Activated T-cell treated with anti-CD3 and anti-CD28 coated beads for 48 hours (primary cell): ENCODE measurements at places on chromosomes 6 and 20.

- no peak for DNase-seq
Measured at GRCh38 chr6:52418606-52419005, 1.5 kb upstream of the EFHC1 start.

DNA sequence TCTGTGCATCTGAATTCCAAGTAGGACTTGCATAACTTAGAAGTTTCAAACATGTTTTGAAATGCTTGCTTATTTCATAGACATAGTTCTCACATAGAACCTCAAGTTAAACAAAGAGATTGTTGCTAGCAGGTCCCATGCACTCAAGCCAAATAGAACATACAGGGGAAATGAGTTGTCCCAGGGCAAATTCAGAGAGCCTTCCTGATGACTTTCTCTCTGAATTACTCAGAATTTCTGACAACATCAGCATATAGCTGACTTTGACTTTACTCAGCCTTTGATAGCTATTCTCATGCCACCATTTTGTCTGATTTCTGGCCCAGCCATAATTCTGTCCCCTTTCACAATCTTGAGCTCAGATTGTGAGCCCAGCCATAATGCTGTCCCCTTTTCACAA is 333.2 kb upstream of the PLCB4 start:
- no peak for DNase-seq

DNA sequence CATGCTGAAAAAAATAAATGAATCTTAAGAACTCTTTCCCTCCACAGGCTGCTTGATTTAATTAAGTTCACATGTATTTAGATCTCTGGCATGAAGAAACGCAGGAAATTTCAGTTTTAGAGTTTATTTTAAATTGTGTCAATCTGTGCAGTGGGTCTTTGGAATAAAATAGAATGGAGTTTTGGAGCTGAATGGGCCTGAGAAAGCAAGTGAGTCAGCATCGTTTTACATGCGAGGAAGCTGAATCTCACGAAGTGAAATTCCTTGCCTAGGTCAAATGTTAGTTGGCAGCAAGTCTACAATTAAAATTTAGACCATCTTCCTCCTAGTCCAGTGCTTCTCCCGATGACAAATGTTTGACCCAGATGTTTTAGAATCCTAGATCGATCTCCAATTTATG is 22.4 kb downstream of the MAP7 start:
- no peak for DNase-seq

GRCh38 chr6:144006736-144007477 is 1.2 kb downstream of the PLAGL1 start:
- DNase-seq: no peak

- DNase-seq: no peak
Measured at GRCh38 chr6:27565839-27566779, 93.2 kb upstream of the ZNF184 start.

DNA sequence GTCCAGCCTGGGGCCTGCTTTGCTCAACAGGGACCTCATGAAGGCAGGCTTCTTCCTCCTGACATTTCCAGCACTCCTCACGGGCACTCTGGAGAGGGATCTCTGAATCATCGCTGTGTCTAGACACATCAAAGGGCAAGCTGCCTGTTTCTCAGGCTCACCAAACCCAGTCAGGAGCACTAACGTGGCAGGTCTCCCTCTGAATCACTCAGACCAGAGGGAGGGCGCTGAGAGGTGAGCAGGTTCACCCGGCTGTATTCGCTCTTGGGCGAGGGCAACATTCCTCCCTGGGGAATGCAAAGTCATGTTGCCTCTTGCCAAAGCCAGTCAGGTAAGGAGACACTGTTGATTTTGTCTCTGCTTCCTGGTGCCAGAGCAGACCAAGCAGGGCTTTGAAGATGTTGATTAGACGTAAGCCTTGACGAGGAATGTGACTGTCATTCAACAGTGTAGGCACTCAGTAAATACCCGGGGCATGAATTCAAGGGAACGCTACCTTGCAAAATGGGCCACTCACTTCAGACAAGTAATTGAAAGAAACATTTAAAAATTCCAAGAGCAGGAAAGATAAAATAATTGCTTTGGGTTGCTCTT is 50.1 kb downstream of the CYP24A1 start:
- DNase-seq: no peak

- no peak for DNase-seq
Measured at GRCh38 chr20:44730441-44730840, 15.2 kb upstream of the KCNK15 start.

GRCh38 chr20:56957737-56958553 is 308.5 kb downstream of the BMP7 start:
- no peak for DNase-seq

DNA sequence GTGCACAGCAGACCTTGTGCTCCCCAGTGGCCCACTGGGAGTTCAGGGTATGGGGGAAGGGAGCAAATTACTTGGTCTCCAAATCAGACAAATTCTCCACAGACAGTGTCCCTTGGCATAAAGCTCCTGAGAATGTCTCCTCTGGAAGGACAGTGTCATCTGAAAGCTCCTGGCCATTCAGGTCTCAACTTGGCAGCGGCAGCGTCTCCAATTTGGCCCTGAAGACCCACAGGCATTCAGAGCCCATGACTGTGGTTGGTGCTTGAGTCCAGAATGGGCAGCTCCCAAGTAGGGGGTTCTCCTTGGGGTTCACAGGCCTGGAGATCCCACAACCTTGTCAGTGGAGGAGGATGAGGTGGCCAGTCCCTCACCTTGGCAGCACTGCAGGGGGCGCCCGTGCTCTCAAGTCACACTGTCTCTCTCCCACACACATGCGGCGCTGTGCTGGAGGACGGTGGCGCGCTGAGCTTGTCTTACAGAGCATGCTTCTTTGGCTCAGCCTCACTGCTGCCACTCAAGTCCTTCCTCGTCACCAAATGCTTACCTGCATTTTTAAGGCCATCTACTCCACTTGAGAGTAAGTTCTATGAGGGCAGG is 20.7 kb downstream of the DYNLRB1 start:
- peak; percentile 35 for DNase-seq

DNA sequence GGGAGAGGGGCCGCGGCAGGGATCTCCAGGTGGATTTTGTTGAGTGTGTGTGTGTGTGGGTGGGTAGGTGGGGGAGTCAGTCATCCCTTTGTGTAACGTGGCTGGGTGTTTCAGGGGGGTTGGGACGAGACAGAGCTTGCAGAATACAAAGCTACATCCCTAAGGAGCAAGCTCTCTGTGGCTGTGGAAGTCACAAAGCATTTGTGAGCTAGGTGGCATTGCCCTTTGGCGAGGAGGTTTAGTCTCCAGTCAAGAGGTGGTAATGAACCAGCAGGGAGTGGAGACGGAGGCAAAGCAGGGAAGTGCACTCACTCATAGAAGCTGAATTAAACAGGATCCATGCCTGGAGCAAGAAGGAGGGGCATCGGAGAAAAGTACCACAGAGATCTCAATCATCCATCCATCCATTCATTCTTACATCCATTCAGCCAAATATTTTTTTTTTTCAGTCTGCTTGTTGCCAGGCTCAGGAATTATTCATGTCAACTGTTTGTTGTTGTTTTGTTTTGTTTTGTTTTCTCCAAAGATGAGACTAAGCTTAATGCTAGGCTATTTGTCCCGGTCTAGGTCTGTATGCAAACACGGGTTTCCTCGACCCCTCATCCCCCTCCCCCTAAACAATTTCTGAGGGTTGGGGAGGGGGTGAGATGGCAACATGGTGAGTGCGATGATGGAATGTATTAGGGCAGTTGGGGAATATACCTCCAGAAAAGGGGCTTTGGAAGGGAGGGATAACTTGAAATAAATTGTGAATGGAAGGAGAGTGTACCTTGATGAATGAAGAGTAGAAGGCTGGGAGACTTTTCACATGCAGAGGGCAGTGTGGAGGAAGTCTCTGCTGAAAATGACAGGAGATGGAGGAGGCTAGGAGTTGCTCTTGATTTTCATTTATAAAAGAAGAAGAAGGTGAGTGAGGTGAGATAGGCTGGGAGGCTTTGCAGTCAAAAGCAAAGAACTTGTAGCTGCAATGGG is 1.0 kb downstream of the HCRTR2 start:
- no peak for DNase-seq

- no peak for DNase-seq
Measured at GRCh38 chr6:169978615-169979161, 227.3 kb downstream of the ERMARD start.

GRCh38 chr6:30202366-30202765 is 10.8 kb downstream of the TRIM26 start:
- no peak for DNase-seq

DNA sequence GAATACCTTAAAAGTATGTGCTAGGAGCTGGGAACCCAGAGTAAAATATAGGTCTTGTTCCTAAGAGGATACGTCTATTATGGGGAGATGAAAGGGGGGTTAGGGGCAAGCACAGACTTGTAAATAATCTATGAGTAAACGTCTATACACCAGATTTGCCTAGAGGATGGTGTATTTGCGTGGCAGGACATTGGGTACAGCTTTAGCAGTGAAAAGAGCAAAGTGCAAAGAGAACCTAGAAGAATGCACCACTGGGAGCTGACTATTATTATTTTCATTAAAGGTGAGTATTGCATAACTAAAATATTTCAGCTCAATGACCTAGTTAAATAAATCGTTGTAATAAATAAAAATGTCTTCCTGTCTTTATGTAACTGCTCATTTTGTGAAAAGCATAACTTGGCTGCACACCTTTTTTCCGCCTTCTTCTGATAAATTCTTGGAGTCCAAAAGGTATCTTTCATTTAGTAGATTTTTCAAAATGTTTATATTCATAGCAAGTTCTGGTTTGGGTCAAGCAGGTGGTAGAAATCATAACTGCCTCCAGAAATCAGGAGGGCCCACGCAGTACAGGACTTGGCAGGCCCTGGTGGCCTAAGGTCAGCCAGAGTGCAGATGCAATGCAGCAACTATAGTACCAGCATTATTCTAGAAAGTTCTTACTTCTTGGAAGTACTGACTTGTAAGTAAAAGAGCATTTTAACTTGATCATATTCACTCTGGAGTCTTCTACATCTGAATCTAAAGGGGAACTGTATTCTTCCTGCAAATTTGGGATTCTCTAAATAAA is 357.2 kb downstream of the PLCB1 start:
- no peak for DNase-seq

- peak; percentile 4 for DNase-seq
Measured at GRCh38 chr6:95431637-95432228, 145.6 kb upstream of the MANEA start.

- DNase-seq: no peak
Measured at GRCh38 chr6:79943133-79943532, 4.2 kb downstream of the ELOVL4 start.
